ENCODE measurements at places on chromosomes 11 and 22. TPM values are rescaled to one million over a fixed set of nuclear protein-coding genes. Genes with fewer than 3 reads are reported as not detected.

The ZNF74 gene
- total RNA-seq = 9.0 TPM

The BET1L gene
- 51.0 TPM for total RNA-seq

The GRAP2 gene
- total RNA-seq = 37.7 TPM

The HORMAD2 gene
- total RNA-seq = not detected

The OR10D3 gene
- total RNA-seq = not detected

- H3K27me3 ChIP-seq = no peaks in the 10 kb centered on the region
- peaks cover 2% of the 10 kb centered on the region for H3K36me3 ChIP-seq
- no peak overlapping the region for H3K4me3 ChIP-seq
- no peak overlapping the region for H3K27ac ChIP-seq
- no peaks in the 10 kb centered on the region for H3K4me1 ChIP-seq
Observed at GRCh38 chr22:44172370-44173108, 8.2 kb upstream of the PARVG start.

GRCh38 chr11:48116437-48117228 is 100.0 kb upstream of the OR4B1 start:
- H3K4me3 ChIP-seq = no peak overlapping the region
- H3K27me3 ChIP-seq = no peaks in the 10 kb centered on the region
- peak; percentile 23 for DNase-seq
- H3K4me1 ChIP-seq = no peaks in the 10 kb centered on the region
- peaks cover 26% of the 10 kb centered on the region for H3K36me3 ChIP-seq

GRCh38 chr11:12602421-12602820 is 71.8 kb upstream of the TEAD1 start:
- no peak overlapping the region for H3K4me3 ChIP-seq
- no peaks in the 10 kb centered on the region for H3K36me3 ChIP-seq
- peaks cover 13% of the 10 kb centered on the region for H3K4me1 ChIP-seq
- DNase-seq = no peak
- H3K27me3 ChIP-seq = peaks cover 16% of the 10 kb centered on the region
- no peak overlapping the region for H3K27ac ChIP-seq

DNA sequence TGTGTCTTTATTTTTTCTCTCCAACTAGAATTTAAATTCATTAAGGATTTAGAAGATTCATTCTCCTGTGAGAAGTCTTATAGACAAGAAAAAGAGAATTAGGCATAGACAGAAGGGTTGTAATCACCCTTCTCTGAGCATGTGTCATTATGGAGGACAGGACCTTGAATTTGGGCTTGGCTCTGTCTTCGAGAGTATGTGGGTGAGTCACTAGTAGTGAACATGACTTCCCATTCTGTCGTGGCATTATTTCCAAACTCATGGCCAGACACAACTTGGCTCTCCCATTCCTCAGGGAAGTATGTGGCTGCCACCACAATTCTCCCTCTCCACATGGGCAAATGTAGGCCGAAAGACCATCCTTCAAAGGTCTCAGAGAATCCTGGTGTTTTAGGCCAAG is 14.3 kb upstream of the ANKK1 start:
- H3K27ac ChIP-seq = no peak overlapping the region
- no peak for DNase-seq
- peaks cover 11% of the 10 kb centered on the region for H3K36me3 ChIP-seq
- no peaks in the 10 kb centered on the region for H3K27me3 ChIP-seq

DNA sequence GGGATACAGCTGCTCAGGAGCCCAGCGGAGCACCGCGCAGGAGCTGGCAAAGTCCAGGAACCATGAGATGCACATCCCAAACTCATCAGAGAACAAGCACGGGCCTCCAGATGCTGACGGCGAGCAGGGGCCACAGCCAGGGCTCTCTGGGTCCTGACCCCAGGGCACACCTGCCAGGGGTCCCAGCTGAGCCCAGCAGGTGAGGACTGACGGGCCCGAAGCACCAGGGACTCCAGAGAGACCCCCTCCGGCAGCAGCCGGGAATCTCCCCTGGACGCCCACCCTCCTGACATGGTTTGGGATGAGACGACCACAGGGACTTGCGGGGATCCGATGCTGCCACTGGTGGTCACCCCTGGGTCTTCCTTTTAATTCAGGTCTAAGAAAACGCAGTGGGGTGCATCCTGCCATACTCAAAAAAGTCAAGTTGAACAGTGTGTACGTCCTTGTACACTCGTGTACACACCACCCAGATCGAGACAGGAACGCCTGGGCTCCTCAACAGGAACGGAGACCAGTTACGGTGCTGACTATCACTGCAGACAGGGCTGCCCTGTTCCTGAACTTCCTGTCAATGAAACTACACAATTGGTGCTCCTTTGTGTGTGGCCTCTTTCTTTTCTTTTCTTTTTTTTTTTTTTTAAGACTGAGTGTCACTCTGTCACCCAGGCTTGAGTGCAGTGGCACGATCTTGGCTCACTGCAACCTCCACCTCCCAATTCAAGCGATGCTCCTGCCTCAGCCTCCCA is 21.9 kb downstream of the TTLL8 start:
- no peak overlapping the region for H3K4me3 ChIP-seq
- peaks cover 7% of the 10 kb centered on the region for H3K4me1 ChIP-seq
- peaks cover 16% of the 10 kb centered on the region for H3K27me3 ChIP-seq
- H3K36me3 ChIP-seq = no peaks in the 10 kb centered on the region
- no peak overlapping the region for H3K27ac ChIP-seq
- no peak for DNase-seq

DNA sequence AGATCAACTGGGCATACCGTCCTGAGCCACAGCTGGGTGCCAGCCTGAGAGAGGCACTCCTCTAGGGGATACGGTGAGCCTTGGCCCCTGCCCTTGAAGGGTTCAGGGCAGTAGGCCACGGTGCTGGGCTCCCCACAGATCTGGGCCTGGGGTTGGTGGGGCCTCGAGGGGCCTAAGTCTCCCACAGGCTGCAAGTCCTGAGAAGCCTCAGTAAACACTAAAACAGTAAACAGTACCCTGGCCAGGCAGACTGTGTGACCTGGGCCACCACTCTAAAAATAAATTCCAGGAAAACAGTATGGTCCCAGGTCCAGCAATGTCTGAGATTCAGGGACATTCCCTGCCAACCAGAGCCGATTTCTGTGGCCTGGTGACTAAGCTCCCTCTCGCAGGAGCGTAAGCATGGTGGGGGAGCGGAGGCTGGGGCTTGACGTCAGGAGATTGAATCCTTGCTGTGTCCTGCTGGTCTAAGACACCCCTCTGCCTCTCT is 2.3 kb upstream of the RHOD start:
- H3K27me3 ChIP-seq = peaks cover 4% of the 10 kb centered on the region
- H3K4me1 ChIP-seq = peaks cover 21% of the 10 kb centered on the region
- DNase-seq = no peak
- no peaks in the 10 kb centered on the region for H3K36me3 ChIP-seq
- H3K4me3 ChIP-seq = no peak overlapping the region

DNA sequence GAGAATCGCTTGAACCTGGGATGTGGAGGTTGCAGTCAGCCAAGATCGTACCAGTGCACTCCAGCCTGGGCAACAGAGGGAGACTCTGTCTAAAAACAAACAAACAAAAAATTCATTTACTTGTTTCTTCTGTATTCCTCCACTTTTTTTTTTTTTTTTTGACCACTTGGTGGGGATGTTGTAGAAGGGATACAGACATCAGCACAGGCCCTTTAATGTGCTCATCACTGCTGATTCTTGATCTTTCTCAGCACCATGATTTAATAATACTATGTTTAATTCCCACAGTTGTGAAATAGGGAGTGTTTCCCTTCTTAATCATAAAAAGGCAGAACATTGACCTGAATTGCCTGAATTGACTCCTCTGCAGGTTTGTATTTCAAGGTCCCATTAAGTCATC is 4.5 kb downstream of the TTC9C start:
- peaks cover 26% of the 10 kb centered on the region for H3K36me3 ChIP-seq
- H3K4me1 ChIP-seq = peaks cover 24% of the 10 kb centered on the region
- no peak for DNase-seq
- H3K27me3 ChIP-seq = no peaks in the 10 kb centered on the region
